ENCODE measurements at places on chromosomes 2 and 18. TPM values are rescaled to one million over a fixed set of nuclear protein-coding genes. Genes with fewer than 3 reads are reported as not detected.
A peak's percentile ranks its signal among the peaks of the same experiment; 100 is the strongest.

- no peak for DNase-seq
These were observed 211.1 kb upstream of the FAM98A start for GRCh38 chr2:33810046-33810835.

KCNIP3 gene
- total RNA-seq: not detected

DNA sequence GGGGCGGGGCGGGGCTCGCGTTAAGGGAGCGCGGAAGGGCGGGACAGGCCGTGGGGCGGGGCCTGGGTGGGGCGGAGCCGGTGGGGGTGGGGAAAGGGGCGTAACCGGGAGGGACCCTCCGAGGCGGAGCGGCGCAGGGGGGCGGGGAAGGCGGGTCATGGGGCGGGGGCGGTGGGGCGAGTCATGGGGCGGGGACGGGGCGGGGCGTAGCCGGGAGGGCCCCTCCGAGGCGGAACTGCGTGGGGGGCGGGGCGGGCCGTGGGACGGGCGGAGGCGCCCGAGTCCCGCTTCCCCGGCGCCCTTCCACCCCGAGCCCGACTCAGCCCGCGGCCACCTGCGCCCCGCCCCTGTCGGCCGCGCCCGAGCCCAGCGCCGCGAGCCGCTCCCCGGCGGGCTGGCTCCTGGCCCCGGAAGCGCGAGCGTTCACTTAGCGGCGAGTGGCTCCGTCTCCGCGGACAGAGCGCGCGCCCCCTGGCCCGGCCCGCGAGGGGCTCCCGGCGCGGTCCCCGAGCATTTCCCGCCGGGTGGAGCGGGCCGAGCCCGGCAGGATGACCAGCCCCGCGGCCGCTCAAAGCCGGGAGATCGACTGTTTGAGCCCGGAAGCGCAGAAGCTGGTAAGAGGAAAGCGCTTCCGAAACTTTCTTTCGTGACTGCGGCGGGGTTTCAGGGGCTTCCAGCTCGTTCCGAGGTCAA, 64.7 kb downstream of the LRRFIP1 start:
- DNase-seq: peak; percentile 94

- no peak for DNase-seq
These were observed 108.1 kb downstream of the TPO start for GRCh38 chr2:1521191-1521877.

DNA sequence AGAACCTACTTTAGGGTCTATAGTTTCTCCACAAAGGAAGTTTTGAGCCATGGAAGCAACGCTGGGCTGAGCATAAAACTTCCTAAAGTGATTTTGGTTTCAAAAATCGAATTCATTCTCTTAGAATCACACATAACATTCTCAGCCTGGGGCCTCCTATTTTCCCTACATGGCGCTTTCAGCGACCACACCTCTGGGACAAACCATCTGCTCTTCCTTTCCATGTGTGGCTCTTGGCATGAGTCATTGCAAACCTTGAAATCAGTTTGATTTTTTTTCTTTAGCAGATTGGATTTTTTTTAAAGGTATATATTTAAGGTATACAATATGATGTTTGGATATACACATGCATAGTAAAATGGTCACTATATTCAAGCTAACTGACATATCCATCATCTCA, 72.5 kb upstream of the APCDD1 start:
- no peak for DNase-seq

CPLX4 gene
- not detected for total RNA-seq

- no peak for DNase-seq
These were observed 167.2 kb upstream of the RBBP8 start for GRCh38 chr18:22765896-22766295.

DNA sequence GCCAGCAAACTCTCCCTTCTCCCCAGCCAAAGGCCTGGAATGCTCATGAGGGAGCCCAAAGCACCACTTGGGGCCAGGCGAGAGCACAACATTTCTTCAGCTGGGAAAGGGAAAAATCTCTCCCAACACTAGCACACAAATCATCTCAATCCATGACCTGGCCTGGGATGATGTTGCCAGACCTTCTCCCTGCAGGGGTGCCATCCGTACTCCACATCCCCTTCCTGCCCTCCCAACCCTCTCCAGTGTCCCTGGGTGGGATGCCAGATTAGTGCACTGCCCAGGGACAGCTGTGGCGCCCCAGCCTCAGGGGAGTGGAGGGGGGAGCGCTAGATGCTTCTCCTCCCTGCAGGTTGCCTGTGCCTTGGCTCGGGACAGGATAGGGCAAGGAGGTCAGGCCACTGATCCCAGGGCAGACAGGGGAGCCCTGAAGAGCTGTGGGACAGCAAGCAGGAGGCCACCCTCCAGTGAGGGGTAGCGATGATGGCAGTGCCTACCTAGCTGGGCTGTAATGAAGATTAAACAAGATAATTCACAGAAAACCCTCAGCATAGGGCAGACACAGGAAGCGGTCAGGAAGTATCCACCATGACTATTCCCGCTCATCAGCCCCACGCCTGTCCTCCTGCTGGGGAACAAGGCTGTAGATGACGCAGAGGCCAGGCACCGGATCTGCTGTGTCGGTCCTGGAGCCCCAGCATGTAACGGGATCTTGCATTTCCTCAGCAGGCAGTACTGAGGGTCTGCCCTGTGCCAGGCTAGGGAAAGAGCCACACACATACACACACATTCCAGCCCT, 31.1 kb downstream of the SERTAD2 start:
- no peak for DNase-seq

- DNase-seq: no peak
These were observed 84.0 kb downstream of the PTGR3 start for GRCh38 chr18:75124991-75125381.

DNA sequence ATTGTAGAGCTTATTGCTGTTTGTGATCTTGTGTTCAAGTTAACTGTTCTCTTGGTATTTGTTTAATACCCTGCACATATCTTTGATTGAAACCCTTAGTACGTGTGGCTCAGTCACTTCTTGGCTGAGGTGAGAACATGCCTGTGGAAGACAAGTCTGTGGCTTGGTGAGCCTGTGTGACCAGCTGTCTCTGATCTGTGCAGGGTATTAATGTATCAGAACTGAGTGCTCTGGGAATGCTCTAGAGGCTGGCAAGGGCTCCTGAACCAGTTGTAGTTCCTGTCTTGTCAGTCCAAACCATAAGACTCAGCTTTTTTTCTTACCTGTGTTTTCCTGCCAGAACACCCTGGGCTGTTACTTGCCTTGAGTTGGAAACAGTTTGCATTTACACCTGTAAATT, 52.4 kb upstream of the EPHA4 start:
- no peak for DNase-seq

DNA sequence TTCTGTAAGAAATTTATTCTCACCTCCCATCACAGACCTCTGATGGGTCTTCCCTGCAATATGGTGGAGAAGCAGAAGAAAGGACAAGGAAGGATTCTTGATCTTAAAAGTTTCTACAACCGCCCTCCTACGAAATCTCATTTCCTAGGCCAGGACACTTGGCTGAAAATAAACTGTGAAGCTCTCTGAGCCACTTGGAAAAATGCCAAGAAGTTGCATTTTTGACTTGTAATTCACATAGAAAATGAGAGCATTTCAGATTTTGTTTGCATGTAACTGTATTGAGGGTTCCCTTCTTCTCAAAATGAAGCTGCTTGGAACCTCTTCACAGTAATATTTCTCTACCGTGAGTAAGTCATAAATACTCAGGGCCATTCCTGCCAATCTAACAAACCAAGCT, 458.3 kb upstream of the SLC14A2 start:
- no peak for DNase-seq

DNA sequence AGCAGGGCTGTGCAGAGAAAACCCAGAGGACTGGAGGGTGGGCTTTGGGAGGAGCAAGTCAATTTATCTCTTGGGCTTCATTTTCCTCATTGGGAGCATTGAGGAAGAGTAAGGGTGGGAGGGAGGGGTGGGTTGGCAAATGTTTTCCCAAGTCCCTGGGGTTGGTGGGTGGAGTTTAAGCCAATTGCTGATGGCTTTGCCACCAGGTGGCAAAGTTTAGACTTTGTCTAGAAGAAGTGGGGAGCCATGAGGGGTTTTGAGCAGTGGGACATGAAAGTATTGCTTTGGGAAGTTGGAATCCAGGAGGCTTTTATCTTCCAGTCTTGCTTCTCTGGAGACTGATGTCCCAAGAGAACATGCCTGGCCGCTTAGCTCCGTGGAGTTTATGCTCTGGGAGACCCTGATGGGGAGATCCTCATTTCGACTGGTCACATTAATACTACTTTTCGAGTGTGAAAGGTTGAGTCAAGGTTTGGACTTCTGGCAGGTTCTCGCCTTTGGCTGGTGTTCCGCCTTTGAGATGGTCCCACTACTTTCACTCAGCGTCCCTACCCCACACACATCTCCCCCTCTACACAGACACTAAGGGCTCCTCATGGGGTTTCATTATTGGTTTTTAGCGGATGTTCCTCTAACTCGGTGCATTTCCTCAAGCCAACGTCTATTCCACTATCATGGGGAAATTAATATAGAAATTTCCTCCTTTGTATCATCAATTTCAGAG, 126.7 kb downstream of the PRKCE start:
- no peak for DNase-seq

DNA sequence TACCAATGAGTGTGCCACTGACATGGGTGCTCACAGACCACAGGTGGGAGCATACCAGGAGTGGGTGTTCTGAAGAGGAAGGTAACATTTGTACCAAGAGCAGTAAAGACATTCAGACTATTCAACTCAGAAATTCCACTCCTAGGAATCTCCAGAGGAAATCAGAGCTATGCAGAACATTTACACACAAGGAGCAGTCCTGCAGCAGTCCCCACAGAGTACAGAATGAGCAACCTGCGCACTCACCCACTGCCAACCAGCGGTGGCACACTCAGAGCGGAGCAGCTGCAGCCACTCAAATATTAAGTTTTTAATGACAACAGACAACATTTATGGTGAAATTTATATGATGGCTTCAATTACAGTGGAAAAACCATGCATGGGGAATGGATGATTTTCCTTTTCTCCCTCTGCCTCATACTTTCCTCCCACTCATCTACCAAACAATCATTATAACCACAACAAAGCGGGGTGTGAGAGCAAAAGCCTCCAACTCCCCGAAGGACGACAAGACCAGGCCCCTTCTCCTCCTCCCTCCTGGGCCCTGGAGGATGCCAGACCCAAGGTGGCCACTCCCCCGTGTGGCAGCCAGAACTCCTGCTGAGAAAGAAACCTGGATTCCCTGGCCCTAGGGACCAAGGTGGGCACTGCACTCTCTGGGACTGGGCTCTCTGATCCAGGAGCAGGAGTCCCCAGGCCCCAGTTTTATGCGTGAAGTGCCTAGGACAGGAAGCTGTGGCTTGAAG, 5.4 kb downstream of the HS6ST1 start:
- DNase-seq: no peak

IL36B gene
- total RNA-seq: not detected

- DNase-seq: no peak
These were observed 32.2 kb upstream of the MAT2A start for GRCh38 chr2:85506768-85507181.

GRCh38 chr18:11025671-11026070, 123.7 kb downstream of the PIEZO2 start:
- DNase-seq: no peak

DNA sequence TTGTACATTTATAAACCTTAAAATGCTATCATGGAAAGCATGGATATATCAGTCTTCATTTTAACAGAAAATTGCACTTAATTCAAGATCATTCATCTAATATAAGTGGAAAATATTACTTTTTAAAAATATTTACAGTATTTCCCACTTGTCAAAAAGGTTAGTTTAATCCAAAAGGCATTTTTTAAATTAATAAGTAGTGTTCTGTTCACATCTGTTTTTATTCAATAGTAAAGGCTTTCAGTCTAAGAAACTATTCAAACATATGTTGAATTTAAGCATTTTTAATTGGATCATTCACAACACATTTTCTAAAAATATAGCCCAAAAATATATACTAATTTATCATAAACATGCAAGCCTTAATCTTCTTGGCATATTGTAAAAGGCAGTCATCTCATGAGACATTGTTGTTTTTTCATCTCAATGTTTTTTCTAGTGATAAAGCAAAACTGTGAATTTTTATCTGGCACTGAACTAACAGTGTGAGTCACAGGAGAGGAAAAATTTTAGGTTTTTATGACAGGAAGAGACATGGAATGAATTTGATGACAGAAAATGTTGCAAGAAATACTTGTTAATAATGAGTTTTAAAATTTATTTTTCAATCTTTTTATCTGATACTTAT, 1642.5 kb upstream of the TMEFF2 start:
- no peak for DNase-seq

TMSB10 gene
- 1,175 TPM for total RNA-seq

DNA sequence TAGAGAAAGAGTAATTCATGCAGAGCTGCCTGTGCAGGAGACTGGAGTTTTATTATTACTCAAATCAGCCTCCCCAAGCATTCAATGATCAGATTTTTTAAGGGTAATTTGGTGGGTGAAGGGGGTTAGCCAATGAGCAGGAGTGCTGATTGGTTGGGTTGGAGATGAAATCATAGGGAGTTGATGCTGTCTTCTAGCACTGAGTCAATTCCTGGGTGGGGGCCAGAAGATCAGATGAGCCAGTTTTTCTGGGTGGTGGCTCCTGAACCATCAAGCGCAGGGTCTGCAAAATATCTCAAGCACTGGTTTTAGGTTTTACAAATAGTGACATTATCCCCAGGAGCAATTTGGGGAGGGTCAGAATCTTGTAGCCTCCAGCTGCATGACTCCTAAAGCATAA, 312.8 kb upstream of the THSD7B start:
- DNase-seq: no peak
